ENCODE measurements at places on chromosomes 5 and 9. TPM values are rescaled to one million over a fixed set of nuclear protein-coding genes. Genes with fewer than 3 reads are reported as not detected.

DNA sequence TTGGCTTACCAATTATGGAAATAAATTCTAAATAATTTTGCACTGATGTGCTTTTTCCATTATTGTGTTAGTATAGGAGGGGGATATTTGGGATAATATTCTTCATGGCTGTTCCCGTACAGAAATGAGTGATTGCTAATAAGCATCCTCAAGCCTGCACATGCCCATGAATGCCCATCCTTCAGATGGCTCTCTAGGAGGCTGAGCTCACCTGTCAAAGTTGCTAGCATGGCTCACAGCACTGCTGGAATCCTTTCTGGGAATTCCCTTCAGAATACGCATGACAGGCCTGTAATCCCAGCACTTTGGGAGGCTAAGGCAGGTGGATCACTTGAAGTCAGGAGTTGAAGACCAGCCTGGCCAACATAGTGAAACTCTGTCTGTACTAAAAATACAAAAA lies 124.1 kb downstream of the NXNL2 start:
- no peak for DNase-seq

DNA sequence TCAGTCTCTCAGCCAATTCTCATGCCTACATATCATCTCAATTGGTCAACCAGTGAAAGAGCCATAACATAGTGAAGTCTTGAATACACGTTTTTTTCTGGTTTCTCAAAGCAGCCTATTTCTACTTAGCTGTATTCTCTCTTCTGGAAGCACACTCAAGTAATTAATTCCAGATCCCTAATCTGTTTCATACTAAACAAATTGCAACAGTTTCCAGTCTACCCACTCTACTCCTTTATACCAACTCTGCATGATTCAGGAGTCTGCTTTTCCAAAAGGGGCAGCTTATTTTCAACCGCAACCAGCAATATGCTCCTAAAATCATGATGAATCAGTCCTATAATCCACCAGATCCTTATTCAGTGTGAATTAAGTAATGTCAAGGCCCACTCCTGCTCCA lies 211.7 kb downstream of the TLE1 start:
- DNase-seq, result no peak

DNA sequence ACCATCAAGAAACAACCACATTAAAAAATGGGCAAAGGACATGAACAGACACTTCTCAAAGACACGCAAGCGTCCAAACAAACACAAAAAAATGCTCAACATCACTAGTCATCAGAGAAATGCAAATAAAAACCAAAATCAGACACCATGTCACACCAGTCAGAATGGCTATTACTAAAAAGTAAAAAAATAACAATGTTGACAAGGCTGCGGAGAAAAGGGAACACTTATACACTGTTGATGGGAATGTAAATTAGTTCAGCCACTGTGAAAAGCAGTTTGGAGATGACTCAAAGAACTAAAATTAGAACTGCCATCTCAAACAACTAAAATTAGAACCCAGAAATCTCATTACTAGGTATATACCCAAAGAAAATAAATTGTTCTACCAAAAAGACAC lies 80.4 kb downstream of the CAAP1 start:
- DNase-seq, result no peak

DNA sequence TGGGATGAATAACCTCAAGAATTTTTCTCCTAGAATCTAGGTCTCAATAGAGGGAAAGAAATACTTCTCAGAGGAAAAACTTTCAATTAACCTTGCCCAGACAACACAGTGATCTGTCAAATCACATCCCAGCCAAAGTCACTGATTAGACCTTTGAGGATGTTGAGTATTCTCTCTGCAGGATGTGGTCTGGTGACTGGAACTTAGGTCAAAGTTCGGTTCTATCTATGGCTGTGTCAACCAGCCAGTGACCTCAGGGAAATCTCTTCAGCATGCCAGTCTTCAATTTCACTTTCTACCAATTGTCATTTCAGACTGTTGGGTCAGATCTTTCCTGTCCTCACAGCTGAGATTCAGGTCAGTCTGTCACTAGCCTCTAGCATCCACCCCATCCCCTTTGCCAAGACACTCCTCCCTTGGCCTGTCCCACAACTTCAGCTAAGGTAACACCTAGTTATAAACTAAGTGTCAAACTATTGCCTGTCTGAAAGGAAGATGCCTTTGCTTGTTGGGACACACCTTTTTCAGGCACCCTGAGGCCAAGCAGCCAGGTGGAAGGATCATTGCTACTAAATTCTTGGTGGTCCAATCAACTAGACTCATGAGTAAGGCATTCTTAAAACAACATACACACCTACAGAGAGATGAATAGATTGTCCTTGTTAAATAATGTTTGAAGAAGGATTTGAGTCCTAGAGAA lies 156.3 kb upstream of the FST start:
- DNase-seq, result no peak

GRCh38 chr5:51383131-51384121 lies at the start of gene ISL1:
TSS of gene ISL1 (plus strand) at chr5:51383448. CDS start at chr5:51383672, 224 bp downstream.
- no peak for DNase-seq

DNA sequence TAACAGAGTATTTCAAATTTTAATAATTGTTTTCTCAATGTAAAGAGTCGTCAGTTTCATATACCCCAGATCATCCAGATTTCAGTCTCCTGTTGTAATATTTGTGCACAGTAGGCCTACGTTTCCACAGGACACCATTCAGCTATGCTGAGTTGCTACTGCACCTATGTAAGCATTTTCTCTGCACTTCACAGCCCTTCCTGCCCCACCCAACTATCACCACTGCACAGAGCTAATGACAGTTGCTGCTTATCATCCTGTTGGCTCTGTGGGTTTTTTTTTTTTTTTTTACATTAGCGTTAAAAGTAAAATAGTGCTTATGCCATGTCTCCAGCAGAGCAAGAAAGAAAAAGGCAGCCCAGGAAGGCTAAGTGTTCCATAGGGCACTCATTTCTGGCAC lies 5.9 kb upstream of the PRKACG start:
- DNase-seq, result peak; percentile 37

GRCh38 chr9:112819635-112820496 lies 69.3 kb downstream of the SNX30 start:
- no peak for DNase-seq

GRCh38 chr5:42912184-42912798 lies 100.6 kb upstream of the SELENOP start:
- DNase-seq, result peak; percentile 67

GRCh38 chr9:33993104-33993503 lies 55.6 kb downstream of the UBAP2 start:
- DNase-seq, result no peak

DNA sequence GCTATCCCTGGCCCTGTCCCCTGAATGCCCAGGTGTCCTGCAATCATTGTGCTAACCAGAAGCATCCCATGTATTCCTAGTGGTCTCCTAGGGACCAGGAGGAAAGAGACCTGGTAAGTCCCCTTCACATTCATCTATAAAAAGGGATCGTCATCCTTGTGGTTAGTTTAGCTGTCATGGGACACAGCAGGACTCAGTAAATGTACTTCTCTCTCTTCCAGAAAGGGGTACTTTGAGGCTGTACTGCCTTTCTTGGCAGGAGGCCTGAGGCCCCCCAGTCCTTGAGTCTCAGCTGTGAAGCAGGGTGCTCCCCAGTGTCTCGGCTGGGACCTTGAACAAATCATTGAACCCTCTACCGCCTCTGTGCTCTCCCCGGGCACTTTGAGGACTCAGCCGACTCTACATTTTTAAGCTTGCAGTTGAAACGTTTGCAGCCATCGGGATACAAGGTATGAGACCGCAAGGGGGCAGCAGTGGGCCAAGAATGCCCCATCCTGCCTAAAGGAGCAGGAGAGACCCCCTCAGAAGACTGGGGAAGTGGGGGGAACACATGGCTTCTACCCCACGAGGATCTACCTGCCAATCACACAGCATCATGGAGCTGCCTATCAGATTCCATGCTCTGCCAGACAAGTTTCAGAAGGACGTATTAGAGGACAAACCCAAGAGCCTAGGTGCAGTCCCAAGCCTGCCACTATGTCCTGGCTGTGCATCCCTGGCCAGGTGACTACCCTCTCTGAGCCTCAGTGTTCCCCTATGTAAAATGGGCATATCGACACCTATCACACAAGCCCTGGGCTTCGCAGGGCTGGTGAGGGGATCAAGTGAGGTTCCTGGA lies 2.4 kb upstream of the PHYKPL start:
- peak; percentile 71 for DNase-seq

- no peak for DNase-seq
Observed at GRCh38 chr5:32027717-32028458, 146.2 kb downstream of the GOLPH3 start.

DNA sequence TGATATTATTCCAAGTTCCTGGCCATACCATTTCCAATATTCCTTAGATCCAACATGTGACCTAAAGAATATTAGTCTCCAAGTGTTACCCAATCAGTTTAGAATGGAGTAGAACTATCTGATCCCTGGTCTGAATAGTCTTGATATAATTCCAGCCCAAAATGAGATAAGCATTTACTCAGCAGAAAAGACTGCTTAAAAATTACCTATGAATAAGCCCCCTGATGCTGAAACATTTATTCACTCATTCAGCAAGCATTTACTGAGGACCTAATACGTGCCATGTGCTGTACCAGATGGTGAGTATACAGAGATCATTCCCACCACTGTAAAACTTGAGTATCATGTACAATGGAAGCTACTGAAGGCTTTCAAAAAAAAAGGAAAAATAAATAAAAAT lies 157.0 kb downstream of the FAM114A2 start:
- no peak for DNase-seq

DNA sequence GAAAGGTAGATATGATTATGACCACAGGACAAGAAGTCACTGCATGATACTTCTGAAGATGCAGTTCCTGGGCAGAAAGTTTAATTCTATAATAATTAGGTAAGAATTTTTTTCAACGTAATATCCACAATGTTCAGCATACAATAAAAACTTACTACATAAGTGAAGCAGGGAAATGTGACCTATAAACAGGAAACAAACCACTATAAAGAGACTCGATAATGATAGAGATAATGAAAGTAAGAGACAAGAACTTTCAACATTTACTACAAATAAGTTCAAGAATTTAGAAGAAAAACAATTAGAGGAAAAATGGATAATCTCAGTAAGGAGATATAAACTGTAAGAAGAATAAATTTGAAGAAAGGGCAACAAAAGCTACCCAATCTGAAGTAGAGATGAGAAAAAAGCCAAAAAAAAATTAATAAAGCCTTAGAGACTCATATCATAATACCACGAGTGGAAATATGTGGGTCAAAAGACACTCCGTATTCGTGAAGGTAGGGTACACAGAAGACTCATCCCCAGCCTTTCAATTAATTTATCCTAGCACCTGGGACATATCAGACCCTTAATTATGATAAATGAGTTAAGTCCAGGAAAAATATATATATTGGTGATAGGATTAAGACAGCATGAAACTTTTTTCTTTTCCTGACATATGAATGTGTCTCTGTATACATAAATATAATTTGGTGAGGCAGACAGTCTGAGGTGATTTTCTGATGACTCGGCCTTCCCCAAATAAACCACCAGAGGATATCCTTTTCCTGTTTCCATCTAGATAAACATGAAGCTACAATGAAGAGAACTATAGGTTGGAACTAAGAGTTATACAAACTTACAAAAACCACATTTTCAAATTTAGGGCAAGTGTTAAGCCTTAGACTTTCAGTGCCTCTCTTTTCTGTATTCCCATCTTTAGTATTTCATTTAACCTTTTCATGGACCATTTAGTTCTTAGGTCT lies 120.4 kb downstream of the RAPGEF6 start:
- peak; percentile 37 for DNase-seq

GRCh38 chr5:143641549-143642355 lies 170.2 kb upstream of the HMHB1 start:
- DNase-seq, result no peak

DNA sequence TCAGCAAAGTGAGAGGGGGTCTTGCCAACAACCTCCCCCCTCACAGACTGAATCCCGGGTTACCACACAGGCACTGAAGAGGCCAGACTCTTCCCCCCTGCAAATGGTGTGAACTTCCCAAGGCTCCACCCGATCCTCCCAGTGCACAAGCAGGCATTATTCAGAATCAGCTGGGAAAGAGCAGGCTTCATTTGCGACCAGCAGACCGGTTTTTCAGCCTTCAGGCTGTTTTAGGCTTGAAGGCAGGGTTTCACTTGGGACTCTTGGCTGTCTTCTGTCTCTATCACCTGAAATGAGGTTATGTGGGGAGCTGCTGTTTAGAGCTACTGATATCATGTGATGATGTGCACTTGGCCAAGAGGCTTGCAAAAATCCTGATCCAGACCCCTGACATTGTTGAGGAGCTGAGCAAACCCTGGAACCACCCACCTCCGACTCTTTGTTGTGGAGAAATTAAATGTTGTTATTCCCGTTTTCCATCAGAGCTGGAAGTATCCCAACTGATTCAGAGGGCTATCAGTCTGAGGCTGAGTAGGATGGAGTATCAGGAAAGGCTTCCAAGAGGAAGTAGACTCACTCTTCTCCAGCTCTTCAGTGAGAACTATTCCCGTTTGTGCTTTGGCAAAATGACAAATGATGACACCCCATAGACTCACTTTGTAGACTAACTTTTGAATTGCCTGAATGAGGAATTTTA lies 63.3 kb upstream of the ZFR start:
- DNase-seq, result no peak

GRCh38 chr5:107919361-107919760 lies 248.6 kb upstream of the EFNA5 start:
- no peak for DNase-seq

DNA sequence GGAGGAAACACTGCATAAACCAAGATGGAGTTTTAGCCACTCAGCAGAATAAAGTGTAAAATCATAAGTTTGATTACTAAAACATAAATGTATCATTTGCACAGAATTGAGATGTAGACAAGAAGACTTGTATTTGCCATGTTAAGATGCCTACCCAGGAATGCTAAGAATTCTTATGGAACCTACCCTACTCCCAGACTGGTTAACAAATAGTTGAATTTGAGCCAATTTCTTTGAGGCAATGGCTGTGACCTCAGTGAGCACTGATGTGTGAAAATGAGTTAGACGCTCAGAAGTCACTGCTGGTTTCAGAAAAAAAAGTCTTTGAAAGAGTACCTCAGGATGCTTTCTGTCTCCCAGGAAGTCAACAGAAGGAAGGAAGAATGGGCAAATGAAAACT lies 95.6 kb downstream of the ESM1 start:
- no peak for DNase-seq

DNA sequence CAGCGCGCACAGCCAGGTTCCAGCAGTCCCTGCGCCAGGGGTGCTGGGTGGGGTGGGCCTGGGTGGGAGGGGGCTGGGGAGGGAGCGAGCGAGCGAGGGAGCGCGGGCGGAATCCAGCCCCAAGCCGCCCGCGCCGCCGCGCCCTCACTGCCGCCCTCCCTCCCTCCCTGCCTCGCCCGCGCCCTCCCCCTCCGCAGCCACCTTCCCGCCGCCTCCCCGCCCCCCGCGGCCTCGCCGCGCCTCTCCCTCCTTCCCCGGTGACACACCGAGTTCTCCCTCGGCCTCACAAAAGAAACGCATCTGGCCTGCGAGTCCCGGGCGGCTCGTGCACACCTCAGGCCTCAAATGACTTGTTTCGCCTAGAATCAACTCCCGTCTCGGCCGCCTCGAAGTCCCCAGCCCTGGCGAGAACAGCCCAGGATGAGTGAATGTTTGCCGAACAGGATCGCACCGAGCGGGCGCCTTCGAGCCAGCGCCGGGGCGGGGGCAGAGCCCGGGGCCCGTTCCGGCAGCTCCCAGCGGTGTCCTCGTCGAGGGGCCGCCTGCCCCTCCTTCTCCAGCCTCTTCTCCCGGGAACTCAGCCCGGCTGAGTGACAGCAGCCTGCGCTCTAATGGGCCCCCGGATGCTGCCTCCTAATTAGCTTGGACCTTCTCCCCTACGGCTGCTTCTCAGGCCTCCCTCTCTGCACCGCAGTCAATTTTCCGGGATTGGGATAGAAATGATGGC lies 371 bp upstream of the PITX1 start:
- no peak for DNase-seq

Gene CLK4
- polyA plus RNA-seq, result 18.0 TPM

Gene ZNF300
- 0.39 TPM for polyA plus RNA-seq

Gene TMEFF1
- polyA plus RNA-seq, result not detected

Gene TERT
- polyA plus RNA-seq, result not detected

Gene FKBP15
- 7.2 TPM for polyA plus RNA-seq

Gene SPINK13
- polyA plus RNA-seq, result not detected

Gene ANKRD31
- polyA plus RNA-seq, result 0.55 TPM
